Non-pigmented ciliary epithelial cell (primary cell): ENCODE measurements at places on chromosomes 12 and 14.
A peak's percentile ranks its signal among the peaks of the same experiment; 100 is the strongest.

DNA sequence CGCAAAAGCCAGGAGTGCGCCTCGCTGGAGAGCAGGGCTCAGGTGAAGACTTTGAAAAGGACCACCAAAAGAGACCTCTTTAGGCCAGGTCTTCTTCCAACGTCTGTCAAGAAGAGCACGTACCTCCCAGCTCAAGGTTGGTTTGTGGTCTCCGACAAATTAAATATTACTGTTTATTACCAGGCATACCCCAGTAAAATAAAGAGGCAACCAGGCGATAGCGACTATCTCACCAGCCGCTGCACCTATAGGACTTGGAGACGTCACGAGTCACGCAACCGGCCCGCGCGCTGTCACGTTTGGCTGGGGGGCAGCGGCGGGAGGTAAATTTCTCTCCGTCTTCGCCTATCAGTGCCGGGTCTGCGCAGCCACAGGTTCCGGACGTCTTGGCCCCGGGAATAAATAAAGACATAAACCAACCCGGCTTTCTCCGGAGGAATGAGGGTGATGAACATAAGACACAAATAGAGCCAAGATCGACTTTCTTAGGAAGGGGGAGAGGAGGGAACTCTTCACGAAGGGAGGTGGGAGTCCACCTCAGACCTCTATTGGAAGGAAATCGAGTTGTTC lies 2.0 kb upstream of the TBX5 start:
- no peak for DNase-seq

- DNase-seq, result no peak
Observed at GRCh38 chr12:123941624-123942237, 30.9 kb downstream of the CCDC92 start.

DNA sequence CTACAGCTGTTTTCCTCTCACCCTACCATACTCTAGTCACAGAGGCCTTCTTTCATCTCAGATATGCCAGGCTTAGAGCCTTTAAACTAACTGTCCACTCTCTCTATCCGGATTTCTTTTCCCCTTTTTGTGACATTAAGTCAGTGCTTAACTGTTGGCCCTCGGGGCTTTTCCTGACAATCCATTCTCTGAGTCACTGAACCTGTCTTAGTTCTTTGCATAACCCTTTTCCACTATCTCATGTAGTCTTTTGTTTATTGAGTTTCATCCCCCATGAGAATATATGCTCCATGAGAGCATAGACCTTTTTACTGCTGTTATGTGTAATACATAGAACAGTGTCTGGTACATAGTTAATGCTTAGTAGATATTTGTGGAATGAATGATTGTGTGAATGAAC lies 68.7 kb downstream of the PLEKHA5 start:
- no peak for DNase-seq

GRCh38 chr12:638953-639557 lies 24.2 kb downstream of the NINJ2 start:
- no peak for DNase-seq

- DNase-seq, result no peak
Observed at GRCh38 chr12:65660836-65661235, 163.4 kb upstream of the HMGA2 start.

DNA sequence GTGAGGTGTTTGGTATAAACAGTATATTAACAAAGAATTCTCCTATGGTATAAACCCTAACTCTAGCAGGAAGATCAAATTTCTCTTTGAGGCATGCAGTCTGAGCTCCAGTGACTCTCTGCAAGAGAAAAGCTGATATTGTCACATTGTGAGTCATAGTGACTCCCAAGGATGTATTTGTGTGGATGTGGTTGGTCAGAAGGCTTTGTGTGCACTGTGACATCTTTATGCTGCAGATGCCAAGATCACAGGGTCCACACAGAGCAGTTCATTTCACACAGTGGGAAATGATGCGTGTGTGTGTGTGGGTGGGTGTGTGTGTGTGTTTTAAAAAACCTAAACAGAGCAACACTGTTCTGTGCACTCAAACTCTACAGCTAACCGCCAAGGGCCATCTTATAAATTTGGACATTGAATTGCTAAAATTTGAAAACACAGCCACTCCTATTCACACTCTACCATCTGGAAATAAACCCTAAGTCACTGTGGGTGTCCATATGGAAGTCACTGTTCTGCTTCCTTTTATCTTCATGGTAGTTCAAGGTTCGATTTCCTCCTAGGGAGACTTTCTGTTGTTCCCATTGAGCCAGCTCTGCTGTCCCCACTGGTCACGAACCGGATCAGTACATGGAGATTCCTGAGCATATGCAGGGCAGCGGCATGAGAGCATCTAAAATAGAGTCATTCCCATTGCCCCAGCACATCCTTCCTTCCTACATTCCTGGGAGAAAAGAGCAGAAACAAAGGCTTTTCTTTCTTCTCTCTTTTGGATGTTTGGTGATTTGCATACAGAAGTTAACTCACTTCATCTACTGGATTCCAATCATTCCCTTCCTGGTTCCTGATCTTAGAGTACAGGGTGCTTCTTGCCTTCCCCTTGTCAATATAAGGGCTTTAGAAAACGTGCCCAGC lies 727.6 kb downstream of the DIO2 start:
- DNase-seq, result peak; percentile 77

DNA sequence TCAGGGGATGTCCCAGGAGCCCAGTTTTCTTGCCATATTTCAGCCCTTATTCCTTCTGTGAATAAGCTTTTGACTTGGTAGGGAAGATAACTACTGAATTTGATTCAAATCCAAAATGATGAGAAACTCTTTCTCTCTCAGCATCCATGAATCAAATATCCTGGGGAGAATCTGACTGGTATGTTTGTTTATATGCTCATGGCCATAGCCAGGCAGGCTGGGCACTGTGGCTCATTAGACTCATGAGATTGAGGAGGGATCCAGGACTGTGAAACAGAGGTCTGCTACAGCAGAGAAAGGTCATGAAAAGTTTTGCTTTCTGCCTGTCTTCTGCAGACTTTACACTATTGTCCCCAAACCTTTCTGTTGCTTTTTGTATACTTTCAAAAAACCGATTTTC lies 346.4 kb upstream of the ATP2B1 start:
- no peak for DNase-seq

- no peak for DNase-seq
Observed at GRCh38 chr12:47155457-47156166, 75.9 kb upstream of the AMIGO2 start.

GRCh38 chr12:53530920-53531319 lies 23.6 kb upstream of the NPFF start:
- DNase-seq, result no peak

DNA sequence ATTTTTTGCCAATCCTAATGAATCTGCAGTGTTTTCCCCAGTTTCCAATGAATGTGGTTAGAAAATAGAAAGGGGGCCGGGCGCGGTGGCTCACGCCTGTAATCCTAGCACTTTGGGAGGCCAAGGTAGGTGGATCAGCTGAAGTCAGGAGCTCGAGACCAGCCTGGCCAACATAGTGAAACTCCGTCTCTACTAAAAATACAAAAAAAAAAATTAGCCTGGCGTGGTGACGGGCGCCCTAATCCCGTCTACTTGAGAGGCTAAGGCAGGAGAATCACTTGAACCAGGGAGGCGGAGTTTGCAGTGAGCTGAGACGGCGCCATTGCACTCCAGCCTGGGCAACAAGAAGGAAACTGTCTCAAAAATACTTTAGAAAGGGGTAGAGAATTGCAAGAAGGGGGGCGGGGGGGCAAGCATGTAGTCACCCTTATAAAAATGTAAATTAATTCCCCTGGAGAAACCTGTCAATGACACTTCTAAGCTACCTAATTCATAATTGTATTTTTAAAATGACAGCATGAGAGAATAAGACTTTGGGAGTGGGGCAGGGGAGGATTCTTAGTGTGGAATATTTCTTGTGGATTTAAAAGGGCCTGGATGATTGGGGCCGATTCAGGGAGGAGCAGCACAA lies 1.7 kb downstream of the KLHDC2 start:
- no peak for DNase-seq

- DNase-seq, result no peak
Observed at GRCh38 chr14:94660306-94660946, 48.2 kb downstream of the SERPINA3 start.
